ENCODE measurements at places on chromosomes 2 and 18.

DNA sequence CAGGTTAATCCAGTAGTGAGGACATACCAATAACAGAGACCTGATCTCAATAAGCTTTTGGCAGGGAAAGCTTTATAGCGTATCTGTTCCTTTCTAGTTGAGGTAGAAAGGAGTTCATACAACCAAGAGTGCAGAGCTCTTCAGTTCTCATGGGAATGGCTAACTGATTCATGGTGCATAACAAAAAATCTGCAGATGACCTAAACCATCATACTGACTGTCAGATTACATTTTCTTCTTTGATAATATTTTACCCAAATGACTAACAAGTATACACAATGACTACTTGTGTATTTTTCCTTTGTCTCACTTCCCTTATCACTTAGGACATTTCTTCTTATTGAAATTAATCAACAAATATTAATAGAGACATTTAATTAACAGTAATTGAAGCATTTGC is 140.0 kb upstream of the SERTAD2 start:
- no peak for DNase-seq

DNA sequence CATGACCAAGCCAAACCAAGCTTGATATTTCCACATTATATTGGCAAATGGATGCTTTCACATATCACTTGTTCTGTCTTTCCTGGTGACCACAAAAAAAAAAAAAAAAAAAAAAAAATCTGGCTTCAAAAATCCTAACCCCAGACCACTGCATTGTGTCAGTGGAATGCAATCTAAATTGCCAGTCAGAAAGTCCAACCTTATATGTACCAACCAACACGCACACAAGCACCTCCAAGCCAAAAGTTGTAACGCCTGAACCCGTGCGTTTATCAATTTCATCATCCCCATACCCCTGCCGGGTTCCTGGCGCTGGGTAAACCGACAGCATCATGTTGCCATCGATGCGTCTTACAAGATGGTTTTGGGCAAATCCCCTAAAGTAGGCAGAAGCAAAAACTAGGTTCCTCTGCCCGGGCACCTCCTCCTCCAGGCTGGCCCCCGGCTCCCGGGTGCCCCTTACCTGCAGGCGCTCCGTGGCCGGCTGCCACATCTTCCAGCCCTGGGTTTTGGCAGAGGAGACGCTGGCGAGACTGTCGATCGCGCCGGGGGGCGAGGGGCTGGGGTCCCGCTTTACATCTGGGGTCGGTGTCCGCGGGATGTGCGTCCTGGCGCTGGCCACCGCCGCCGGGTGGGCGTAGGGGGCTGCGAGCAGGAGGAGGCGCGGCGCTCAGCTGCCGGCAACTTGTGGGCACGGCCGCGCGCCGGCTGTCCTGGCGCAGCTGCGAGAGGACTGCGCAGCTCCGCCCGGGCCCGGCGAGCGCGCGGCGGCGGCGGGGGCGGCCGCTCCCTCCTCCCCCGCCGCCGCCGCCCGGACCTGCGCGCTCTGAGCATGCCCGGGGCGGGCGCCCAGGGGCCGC is at the start of gene PID1:
TSS of gene PID1 (minus strand) at position 737 of the 860 bp plus-strand sequence. CDS start at position 493, 244 bp downstream.
- no peak for DNase-seq

GRCh38 chr2:62306751-62307468 is 111.0 kb downstream of the B3GNT2 start:
- no peak for DNase-seq

DNA sequence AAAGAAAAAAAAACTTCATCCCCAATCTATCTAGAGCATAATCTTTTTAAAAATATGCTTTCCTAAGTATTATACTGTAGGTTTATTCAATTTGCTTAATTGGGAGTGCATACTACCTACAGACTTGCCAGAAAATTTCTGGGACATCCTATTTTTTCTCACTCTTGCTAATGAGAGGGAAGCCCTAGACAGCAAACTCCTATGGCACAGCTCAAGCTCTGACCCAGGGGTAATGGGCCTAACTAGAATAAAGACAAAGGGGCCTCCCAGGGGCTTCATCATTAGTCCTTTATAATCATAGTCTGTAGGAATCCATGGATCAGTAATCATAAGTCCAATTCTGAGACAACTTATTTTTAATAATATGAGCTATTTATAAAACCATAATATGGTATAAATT is 142.6 kb upstream of the ITGA4 start:
- DNase-seq: no peak

DNA sequence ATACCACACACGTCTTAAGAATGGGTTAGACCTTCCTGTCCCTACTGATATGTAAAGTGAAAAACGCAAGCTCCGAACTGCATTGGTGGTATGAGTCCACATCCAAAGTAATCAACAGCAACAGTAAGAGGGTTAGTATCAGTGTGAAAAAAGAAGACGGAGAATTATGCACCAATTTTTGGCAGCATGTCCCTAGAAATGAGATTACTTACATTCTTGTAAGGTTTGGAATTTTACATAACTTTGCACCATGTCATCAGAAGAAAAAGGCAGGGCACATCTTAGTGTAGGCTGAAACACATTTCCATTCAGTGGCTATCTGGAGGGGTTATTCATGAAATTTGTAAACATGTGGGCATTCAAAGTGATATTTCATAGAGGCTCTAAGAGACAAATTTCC is 88.2 kb downstream of the LONRF2 start:
- DNase-seq: no peak

DNA sequence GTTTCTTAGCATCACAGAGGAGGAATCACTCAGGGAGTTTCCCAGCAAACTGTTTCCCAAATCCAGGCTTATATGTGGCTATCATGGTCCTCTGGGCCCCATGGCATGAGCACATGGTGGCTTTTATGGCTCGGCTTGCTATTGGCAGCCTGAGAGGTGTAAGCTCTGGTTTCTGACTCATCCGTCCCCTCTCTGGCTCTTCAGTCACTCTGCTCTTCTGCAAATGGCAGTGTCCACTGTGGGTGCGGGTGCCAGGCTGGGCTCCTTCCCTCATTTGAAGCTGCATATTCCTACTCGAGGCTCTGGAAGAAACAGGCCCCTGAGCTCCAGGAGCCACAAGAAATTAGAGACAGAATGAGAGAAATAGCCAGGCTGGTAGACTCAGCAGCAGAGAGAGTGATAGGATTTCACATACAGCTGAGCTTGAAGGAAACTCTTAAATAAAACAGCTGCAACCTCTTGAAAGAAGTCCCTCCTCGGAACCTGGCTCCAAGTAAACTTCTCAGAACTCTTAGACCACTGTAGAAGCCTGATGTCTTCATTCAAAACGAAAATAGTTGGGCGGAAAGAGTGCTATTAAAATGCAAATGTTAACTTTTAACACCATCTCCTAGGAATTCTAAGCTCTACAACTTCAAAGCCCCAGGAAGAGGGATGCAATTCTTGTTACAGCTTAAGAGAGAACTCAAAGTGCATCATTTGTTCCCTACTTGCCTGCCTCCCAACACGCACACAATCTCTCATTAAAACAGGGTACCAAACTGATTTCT is 212.6 kb upstream of the SP5 start:
- no peak for DNase-seq

DNA sequence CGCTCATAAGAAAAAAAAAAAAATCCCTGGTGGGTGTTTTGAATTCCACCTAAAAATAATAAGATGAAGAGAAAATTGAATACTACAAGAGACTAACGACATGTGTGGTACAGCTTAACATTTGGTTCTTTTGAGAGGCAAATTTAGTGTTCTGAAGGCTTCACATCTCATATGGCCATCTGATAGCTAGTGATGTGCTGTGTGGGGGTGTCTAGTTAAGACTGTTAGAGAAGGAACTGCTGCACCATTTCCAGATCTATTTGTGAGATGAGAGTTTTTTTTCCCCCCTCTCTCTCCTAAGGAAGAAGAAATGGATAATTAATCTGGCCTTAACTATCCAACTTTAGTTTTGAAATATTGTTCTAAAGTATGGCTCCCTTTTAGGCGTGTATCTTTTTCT is 321.6 kb downstream of the SLC4A3 start:
- no peak for DNase-seq

DNA sequence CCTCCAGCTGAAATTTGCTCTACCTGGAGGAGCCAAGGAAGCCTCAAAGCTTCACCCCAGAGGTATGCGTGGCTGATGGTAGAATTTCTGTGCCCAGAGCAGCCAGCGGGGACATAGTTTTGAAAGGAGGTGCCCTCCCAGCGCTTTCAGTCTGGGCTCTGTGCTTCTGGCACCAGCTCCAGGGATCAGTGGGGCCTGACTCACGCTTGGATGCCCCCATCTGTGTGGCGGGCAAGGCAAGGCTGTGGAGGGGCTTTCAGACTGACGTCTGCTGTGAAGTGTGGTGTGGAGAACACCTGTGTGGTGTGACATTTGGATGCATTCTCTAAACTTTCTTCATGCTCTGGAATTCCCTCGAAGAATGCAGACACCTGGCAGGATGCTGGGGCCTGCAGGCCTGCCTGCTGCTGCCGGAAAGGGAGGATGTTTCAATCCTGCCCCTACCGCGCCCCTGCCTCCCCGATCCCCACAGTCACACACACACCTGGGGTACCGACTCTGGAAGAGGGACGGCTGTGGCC is 84.1 kb downstream of the CTIF start:
- DNase-seq: no peak

GRCh38 chr18:80109676-80110078 is 615 bp downstream of the ADNP2 start:
- DNase-seq: no peak

GRCh38 chr18:5288517-5288935 is 7.0 kb downstream of the ZBTB14 start:
- DNase-seq: no peak

GRCh38 chr2:79966882-79967281 is 337.7 kb downstream of the LRRTM1 start:
- no peak for DNase-seq

DNA sequence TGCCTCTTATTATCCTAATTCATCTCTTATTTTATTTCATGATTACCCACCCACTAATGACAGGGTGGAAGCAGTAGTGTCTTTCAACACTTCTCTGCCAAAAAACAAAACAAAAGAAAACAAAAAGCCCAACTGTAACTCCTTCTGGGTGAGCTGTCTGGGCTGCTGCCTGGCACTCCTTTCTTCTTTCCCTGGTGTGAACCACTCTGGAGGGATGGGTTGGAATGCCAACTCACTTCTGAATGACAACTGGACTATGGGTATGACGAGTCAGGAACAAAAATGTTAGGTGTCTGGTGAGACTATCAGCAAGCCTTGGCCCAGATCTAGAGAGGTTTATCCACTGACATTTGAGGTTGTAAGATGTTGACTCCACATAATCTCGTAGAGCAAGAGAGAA is 88.3 kb upstream of the ITGB6 start:
- no peak for DNase-seq

DNA sequence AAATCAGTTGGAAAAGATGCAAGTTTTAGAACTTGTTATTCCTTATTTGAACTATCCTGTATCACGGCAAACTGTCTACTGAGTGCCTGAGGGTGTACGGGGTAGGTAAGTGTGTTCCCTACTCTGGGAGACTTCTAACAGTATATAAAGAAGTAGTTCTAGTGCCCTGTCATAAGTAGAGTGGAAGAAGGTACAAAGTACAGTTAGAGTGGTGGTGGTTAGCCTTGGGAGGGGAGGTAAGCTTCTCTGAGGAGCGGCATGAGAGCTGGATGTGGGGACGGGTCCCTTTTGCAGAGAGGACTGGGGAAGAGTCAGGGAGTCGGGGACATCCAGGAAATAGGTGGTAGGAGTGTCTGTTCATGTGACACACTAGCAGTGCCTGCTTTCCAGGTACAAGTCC is 48.5 kb downstream of the DGKD start:
- no peak for DNase-seq
